ENCODE measurements at places on chromosomes 5 and 9.

DNA sequence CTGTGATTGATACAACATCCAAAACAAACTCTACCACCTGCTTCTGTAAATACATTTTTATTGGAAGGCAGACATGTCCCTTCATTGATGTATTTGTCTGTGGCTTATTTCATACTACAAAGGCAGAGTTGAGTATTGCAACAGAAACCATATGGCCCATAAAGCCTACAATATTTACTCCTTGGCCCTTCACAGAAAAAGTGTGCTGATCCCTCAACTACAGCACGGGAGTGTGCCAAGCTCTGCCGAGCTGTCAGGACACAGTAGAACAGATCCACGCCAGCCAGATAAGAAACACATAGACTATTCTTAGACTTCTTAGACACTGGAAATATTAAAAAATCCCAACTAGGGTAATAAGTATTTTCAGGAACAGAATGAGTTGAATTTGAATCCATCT lies 13.2 kb downstream of the TICAM2 start:
- DNase-seq, result no peak

DNA sequence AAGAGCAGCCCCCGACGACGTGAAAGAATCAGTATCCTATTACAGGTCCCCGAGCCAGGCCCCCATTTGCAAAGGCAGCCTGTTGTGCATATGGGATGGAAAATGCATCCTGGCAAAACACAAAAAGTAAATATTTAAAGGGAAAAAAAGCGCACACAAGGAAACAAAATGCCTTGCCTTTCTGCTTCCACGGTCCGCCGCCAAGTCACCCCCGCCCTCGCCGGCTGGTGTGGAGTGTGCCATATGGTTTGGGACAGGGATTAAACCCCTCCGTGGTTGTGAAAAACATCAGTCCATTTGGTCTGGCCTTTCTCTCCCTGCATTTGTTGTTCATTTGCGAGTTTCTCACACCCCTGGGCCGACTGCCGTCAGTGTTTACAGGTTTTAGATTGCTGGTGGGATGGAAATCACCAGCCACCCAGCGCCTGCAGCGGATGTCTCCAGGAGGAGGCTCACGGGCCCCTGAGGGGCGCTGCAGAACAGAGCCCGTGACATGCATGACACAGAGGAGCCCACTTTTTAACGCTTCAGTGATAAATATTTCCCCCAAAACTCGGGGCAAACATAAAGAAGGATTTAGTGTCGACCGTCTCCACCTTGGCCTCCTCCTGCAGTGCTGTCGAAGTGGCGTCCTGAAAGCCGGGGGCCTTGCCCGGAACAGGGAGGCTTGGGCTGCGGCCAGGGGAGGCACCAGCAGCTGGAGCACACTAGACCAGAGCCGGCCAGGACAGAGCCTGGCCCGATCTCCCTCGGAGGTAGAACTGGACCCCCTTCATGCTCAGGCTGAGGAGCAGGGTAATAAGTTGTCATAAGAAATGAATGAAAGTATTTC lies 161.5 kb downstream of the HSD17B3 start:
- DNase-seq, result no peak

DNA sequence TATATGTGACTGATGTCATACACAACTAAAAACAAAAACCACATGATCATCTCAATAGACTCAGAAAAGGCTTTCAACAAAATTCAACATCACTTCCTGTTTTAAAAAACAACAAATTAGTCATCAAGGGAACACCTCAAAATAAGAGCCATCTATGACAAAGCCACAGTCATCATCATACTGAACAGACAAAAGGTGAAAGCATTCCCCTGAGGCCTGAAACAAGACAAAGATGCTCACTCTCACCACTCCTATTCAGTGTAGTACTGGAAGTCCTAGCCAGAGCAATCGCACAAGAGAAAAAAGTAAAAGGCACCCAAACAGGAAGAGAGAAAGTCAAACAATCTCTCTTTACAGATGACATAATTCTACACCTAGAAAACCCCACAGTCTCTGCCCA lies 893.5 kb upstream of the EDIL3 start:
- DNase-seq, result no peak

DNA sequence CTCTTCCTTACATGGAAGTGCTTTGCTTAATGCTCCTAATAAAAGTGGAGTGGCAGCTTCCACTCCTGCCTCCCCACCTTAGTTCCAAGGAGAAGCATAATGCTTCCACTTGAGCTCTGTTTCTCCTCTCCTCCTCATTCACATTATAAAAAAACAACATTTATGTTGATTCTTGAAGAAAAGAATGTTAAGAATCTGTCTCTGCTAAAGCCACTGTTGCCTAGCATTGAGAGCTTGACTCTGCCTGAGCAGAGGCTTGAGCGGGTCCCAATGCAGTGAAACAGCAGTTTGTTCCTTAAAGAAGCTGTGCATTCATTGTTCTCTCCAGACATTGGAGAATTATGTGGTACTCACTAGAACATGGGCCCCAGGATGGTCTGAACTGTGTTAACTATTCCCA lies 101.5 kb upstream of the GHR start:
- no peak for DNase-seq

- DNase-seq, result no peak
Measured at GRCh38 chr5:95620870-95621838, 1.3 kb downstream of the GPR150 start.

DNA sequence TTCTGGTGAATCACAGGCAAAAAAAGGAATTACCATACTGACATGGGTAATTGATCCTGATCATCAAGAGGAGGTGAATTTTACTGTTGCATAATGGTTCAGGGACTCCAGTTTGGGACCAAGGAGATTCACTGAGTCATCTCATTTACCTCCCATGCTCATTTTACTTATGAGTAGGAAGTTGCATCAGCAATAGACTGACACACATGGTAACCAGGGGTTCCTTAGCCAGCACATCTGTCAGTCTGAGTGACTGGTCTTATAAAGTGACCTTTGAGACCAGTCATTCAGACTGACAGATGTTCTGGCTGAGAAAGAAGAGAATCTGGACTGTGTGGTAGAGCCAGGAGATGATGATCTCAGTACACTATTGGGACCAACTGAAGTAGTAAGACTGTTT lies 384.6 kb upstream of the CD180 start:
- no peak for DNase-seq

GRCh38 chr9:82196622-82197441 lies 208.3 kb downstream of the SPATA31D1 start:
- no peak for DNase-seq

GRCh38 chr5:160665460-160665859 lies 186.6 kb downstream of the ATP10B start:
- no peak for DNase-seq

DNA sequence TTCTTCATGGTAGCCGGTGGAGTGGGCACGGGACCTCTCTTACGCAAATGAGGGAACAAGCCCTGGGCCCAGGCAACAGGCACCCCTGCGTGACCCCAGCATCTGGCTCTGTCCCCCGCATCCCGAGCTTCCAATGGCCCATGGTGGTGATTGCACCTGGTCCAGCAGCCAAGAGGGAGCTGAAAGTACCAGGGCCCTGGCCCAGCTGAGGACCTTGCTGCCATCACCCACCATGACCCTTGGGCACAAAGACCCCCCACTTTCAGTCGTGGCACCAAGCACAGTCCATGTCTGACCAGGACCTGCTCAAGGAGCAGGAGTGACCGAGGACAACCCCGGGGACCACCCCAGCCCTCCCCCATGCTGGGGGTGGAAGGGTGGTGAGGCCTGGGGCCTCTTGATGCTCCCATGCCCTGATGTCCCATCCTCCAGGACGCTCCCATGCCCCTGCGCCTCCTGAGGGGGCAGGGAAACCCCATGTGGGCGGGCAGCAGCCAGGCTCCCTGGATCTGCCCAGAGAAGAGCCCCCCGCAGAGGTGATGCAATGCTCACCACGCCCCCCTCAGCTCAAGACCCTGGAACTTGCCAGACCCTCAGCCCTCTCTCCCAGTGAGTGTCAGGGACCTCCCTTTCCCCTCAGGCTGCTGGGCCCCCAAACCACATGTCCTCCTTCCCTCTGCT lies 123.9 kb downstream of the ADAMTS2 start:
- DNase-seq, result no peak

GRCh38 chr5:172481011-172481800 lies 26.9 kb upstream of the SH3PXD2B start:
- no peak for DNase-seq

- no peak for DNase-seq
Measured at GRCh38 chr9:95091601-95092261, 225.8 kb downstream of the FANCC start.

DNA sequence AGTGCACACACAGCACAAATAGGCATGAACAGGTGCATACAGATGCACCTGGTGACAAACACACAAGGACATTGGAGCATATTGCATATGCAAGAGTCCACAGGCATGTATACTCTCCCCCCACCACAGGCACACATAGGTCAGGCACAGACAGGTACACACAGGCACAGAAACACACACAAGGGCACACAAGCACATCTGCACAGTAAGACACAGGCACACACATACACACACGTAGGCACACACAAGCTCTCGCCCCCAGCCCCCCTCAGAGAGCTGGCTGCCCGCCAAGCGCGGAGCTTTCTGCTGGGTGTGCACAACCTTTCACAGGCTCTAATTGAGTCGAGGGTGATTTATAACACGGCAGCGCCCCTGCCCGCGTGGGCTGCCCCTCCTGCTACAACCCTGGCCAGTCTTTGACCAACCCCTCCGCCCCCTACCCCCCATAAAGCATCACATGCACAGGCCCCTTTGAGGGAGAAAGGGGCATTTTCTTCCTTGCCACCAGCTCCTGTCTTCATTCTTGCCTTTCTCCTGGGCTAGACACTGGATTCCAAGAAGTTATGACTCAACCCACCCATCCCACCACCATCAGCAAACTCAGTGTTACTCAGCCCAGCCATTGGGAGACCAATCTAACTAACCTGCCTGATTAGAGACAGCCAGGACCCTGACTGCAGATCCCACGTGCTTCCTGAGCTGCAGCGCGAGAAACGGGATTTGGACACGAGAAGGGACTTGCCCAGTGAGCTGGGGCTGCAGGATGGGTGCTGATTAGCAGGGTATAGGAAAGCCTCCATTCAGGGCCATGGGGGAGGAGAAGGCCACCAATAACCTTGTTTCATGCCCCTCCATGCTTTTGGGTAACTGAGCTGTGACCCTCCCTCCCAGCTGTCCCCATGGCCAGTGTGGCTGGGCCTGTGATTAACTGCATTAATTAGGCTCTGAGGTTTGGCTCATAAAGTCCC lies 42.8 kb upstream of the PSD2 start:
- no peak for DNase-seq

- DNase-seq, result no peak
Measured at GRCh38 chr9:79371948-79372555, 199.7 kb upstream of the TLE4 start.

DNA sequence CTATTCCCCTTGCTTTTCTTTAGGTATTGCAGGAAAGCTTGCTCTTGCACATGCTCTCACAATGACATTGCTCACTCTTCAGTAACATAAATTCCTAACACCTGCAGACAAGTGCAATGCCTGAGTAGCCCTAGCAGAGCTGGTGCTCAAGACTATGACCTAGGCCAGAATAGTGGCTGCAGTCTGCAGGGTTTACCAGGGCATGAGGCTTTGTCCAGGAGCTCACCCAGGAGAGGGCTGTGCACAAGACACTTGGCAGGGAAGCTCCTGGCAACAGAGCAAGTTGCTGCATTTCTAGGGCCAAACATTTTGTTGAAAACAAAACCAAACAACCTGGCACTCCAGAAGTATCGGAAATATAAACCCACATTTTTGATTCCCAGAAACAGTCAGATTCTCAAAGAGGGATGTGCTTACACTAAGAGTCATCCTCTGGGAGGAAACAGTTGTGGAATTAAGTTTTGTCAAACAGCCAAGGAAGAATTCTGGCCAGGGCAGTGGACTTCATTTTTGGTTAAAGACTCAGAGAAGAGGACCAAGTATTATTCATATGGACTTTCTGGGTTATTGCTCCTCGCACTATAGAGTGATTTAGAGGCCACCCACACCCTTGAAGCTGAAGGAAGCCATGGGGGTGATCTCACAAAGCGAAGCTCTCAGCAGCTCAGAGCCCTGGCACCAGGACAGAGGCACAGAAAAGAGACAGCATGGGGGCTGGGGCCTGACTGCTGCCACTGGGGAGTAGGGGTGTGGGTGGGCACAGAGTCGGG lies 44.9 kb downstream of the MACROH2A1 start:
- no peak for DNase-seq

DNA sequence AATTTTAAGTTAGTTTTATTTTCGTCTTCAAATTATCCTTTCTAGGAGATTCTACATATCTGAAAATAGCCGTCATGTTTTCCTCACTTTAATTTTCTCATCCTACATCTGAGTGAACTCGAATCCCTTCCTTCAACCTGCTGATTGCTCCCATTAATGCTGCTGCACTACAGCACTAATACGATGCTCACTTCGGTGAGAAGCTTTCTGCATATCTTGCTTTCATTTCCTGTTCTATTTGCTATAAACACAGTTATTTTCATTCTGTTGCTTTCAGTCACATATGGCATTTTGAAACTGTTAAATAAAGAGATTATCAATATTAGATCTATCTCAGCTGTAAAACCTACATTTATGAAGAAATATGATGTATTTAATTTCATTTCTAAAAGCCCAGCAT lies 749.2 kb downstream of the EFNA5 start:
- no peak for DNase-seq

Measured in thoracic aorta (tissue), 2 donors.